Right renal pelvis (tissue), 4 donors: ENCODE measurements at places on chromosomes 1 and 21. TPM values are rescaled to one million over a fixed set of nuclear protein-coding genes. Genes with fewer than 3 reads are reported as not detected.
A peak's percentile ranks its signal among the peaks of the same experiment; 100 is the strongest.

DNA sequence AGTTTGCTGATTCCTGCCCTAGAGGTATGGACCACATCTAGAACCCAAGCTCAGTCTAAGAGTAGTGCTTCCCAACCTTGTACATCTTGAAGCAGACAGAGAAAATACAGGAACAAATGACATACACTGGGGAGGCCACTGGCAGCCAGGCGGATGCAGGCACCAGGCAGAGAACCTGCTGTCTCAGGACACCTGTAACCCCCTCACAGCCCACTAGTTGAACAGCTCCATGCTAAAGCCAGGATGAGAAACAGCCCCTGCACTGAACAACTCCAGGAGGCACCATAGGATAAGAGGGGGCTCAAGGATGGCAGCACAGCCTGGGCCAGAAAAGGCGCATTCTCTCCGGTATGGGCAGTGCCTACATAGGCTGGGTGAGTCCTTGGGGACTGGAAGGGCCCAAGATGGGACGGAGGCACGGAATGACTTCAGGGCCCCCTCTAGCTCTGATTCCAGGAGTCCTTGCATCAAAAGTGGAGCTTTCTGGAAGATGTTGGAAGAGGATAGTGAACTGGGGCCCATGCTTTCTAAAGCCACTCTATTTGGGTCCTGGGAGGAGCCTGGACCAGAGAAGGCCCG, 16.0 kb downstream of the MEF2D start:
- no peak for DNase-seq

- DNase-seq: peak; percentile 61
Measured at GRCh38 chr1:183022202-183023145, 746 bp upstream of the LAMC1 start.

GRCh38 chr1:116498789-116499628, 71.8 kb downstream of the CD58 start:
- DNase-seq: peak; percentile 45

- DNase-seq: no peak
Measured at GRCh38 chr1:168245042-168245441, 19.2 kb downstream of the SFT2D2 start.

DNA sequence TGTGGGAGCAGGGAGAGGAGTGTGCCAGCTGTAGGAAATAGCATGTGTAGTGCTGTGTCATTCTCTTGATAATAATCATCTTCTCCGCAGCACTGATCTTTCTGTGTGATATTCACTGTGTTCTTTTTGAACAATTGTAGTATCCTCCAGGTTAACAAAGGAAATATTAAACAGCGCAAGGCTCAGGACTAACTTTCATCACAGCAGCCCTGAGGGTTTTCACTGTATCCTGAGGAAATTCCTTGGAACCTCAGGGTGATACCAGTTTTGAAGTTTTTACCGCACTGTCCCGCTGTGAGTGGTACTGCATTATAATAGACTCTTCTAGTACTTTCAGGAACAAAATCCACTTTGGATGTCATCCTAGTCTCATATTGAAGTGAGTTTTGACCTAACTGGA, 228.4 kb upstream of the COA6 start:
- no peak for DNase-seq

GRCh38 chr1:226425431-226426031, 17.6 kb upstream of the PARP1 start:
- no peak for DNase-seq

The CELA3B gene
- not detected for polyA plus RNA-seq

- DNase-seq: no peak
Measured at GRCh38 chr1:204069887-204070286, 3.0 kb upstream of the SOX13 start.

- DNase-seq: no peak
Measured at GRCh38 chr1:6392809-6393399, 663 bp downstream of the ACOT7 start.

- no peak for DNase-seq
Measured at GRCh38 chr1:29259802-29260441, 23.6 kb downstream of the PTPRU start.

GRCh38 chr1:29166291-29166878, 15.3 kb downstream of the SRSF4 start:
- no peak for DNase-seq

GRCh38 chr1:110065841-110066240, 4.6 kb downstream of the ALX3 start:
- no peak for DNase-seq

- DNase-seq: no peak
Measured at GRCh38 chr1:1418464-1419362, 2.4 kb downstream of the ANKRD65 start.

GRCh38 chr1:110706621-110707020, 31.9 kb upstream of the KCNA3 start:
- no peak for DNase-seq
